Activated CD4-positive, alpha-beta T cell treated with anti-CD3 and anti-CD28 coated beads, Interleukin-2, amount 10 ng/mL, durations not matched to agents 24 days and 14 days (primary cell): ENCODE measurements at places on chromosomes 2 and 18.

DNA sequence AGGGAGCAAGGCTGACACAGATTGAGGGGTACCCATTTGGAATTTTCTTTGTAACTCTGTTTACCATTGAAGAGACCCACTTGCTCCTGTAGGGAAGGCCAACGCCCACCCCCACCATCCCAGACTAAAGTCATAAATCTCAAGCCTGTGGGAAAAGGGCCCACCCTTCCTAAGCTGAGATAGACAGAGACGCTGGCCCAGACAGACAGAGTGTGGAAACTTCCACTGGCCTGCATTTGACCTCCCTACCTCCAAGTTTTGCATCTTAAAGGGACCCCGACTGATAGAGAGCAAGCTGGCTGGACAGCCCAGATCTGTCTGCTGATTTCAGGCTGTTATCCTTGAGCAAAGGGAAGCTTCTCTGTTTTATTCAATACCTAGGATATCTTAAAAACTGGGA lies 48.2 kb upstream of the SLC14A2 start:
- H3K27ac ChIP-seq, result no peak overlapping the region
- no peak for DNase-seq
- no peaks in the 10 kb centered on the region for H3K4me1 ChIP-seq
- no peaks in the 10 kb centered on the region for H3K27me3 ChIP-seq

- no peak for DNase-seq
- no peaks in the 10 kb centered on the region for H3K27me3 ChIP-seq
- H3K27ac ChIP-seq, result no peak overlapping the region
- H3K36me3 ChIP-seq, result no peaks in the 10 kb centered on the region
- no peaks in the 10 kb centered on the region for H3K4me1 ChIP-seq
These were observed 177.4 kb downstream of the FIGN start for GRCh38 chr2:163558251-163559021.

DNA sequence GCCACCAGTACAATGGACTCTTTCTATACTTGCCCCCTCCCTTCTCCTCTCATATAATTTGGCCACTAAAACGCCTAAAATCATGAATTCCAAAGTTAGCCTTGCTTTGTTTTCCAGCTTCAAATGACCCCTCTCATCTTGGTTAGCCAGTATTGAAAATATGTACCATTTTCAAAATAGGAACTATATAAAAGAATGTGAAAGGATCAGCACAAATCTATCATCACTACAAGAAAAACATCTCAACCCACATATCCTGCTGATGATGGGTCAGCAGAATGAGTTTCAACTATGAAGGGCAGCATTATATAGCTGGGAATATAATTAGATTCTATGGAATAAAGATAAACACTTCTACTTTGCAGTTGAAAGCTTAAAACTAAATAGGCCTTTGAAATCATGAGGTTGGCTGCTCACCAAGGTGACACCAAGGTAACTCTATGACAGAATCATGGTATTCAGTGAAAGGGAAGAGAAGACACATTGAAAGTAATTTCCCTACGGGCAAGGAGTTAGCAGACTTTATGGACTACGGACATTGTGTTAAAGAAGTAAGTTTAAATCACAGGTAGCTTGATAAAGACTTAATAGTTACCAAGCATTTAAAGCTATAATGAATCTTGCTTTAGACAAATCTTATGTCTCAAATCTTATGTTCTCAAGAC lies 873.0 kb downstream of the CPS1 start:
- DNase-seq, result no peak
- no peaks in the 10 kb centered on the region for H3K27me3 ChIP-seq
- H3K36me3 ChIP-seq, result no peaks in the 10 kb centered on the region
- no peak overlapping the region for H3K4me3 ChIP-seq
- no peak overlapping the region for H3K27ac ChIP-seq

- no peaks in the 10 kb centered on the region for H3K27me3 ChIP-seq
- no peak overlapping the region for H3K4me3 ChIP-seq
- DNase-seq, result no peak
- H3K27ac ChIP-seq, result no peak overlapping the region
These were observed 203.7 kb downstream of the HDAC4 start for GRCh38 chr2:239197146-239197545.

- no peak for DNase-seq
- H3K4me1 ChIP-seq, result no peaks in the 10 kb centered on the region
- no peaks in the 10 kb centered on the region for H3K36me3 ChIP-seq
- H3K27ac ChIP-seq, result no peak overlapping the region
- no peaks in the 10 kb centered on the region for H3K27me3 ChIP-seq
These were observed 357.0 kb downstream of the TSN start for GRCh38 chr2:122112216-122113005.

DNA sequence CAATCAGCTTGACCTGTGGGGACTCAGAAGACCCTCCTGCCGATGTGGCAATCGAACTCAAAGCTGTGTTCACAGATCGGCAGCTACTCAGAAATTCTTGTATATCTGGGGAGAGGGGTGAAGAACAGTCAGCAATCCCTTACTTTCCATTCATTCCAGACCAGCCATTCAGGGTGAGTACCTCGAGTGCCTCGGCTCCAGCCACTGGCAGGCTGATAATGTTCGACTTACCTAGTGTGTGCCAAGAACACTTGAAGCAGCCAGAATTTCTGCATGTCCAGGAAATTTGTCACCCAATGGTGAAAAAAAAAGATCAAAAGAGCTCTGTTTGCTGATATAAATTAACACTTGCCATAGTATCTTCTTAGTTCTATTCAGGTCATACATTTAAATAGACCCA lies 2.3 kb downstream of the LGALSL start:
- H3K4me3 ChIP-seq, result no peak overlapping the region
- peaks cover 32% of the 10 kb centered on the region for H3K27me3 ChIP-seq
- DNase-seq, result no peak
- no peak overlapping the region for H3K27ac ChIP-seq
- peaks cover 6% of the 10 kb centered on the region for H3K4me1 ChIP-seq
- no peaks in the 10 kb centered on the region for H3K36me3 ChIP-seq
